ENCODE measurements at places on chromosomes 3 and 15.

GRCh38 chr3:148992027-148992634 lies 791 bp downstream of the GYG1 start:
- no peak for DNase-seq

DNA sequence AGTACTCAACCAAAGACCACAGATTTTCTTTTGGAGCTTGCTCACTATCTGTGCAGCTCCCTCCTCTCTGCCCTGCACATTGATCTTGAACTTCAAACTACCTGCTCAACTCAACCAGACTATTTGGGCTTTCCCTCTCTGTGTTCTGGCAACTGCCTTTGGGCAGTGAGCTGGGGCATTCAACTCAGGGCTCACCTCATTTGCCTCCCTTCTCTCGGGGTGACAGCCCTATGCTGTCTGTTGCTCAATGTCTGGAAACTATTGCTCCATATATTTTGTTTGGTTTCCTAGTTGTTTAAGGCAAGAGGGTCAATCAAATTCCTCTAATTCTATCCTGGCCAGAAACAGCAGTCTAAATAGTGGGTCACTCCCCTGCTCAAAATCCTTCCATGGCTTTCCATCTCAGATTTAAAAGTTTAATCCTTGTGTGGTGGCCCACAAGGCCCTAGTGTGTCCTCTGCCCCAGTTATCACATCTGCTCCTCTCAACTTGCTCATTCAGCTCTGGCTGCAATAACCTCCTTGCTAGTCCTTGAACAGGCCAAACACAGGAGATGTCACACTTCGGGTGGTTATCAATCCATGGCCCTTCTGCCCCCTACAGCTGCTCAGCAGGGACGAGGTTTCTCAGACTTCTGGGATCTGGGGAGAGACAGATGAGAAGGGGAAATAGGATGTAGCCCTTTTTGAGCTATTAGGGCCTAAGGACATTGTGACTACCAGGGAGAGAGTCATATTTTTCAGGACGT lies 67.8 kb downstream of the SNRK start:
- DNase-seq = no peak

DNA sequence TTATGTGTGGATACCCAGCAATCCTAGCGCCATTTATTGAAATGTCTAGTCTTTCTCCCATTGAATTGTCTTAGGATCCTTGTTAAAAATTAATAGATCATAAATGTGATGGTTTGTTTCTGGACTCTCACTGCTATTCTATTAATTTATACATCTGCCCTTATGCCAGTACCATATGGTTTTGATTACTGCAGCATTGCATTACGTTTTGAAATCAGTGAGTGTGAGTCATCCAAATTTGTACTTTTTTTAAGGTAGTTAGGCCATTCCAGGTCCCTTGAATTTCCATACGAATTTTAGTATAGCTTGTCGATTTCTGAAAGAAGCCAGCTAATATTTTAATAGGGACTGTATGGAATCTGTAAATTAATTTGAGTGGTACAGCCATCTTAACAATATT lies 648.6 kb upstream of the ZNF385D start:
- no peak for DNase-seq

DNA sequence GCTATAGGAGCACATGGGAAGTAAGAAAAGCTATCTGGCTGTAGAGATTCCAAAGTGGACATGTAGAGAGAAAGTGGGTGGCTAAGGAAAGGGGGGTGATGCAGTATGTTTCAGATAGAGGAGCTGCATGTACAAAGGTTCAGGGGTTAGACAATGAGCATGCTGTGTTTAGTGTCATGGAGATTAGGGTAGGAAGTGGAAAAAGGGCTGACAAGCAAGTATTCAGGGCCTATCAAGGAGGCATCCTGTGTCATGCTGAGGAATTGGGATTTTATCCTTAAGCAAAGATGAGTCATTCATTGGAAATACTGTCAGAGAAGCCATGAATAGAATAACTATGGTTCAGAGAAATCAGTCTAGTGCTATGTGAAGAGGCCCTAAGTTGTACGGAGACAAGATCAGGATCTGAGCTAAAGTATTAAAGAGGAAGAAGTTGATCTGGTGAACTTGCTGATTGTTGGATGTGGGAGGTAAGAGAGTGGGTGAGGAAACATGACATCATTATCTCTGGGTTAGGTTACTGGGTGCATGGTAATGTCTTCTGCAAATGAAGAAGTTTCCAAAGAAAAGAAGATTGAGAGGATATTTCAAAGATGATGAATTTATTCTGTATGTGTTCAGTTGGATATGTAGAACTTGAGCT lies 176.7 kb upstream of the GOLIM4 start:
- DNase-seq = no peak

GRCh38 chr15:101108791-101109190 lies 143.1 kb downstream of the CHSY1 start:
- no peak for DNase-seq

GRCh38 chr15:31367730-31368344 lies 41.2 kb downstream of the KLF13 start:
- no peak for DNase-seq

DNA sequence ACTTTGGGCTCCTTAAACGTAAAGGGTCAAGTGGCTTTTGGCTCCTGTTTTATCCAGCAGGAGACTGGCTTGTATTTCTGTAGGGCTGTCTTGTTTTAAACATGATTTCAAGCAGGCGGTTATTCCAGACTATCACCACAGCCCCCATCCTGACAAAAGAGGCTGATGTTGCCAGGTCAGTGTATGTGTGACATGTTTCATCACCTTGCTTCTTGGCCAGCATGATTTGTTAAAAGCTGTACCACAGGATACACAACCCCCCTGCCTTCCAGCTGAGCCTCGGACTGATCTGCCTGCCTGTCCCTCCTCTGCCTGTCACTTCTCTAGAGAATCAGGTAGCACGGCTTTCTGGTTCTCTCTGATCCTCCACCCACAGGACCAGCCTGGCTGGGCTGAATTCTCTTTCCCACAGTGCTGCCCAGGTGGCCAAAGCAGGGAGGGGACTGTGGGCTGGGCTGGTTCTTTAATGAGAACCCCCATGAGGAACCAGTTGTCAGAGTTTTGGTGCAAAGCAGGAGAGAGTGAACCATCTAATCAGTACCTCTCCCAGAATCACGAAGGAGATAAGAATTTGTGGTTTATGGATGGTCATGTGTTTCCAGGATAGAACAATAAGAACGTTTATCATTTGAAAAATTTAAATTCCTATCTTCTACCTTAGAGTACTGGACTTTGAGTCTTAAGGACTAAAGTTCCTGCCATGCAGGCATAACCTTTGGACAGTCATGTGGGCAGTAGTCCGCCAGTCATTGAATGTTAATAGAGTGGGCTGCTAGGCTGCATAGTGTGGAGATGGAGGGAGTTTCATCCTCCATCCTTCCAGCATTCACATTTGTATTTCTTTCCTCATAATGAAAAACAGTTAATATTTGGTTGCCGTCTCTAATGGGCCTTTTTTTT lies 8.8 kb downstream of the ABHD6 start:
- DNase-seq = no peak

GRCh38 chr3:171542976-171543375 lies 82.8 kb upstream of the TNIK start:
- no peak for DNase-seq

Data from HAP-1 (cell line).